NCI-H1048 (cell line): ENCODE measurements at places on chromosomes 1 and 21.

DNA sequence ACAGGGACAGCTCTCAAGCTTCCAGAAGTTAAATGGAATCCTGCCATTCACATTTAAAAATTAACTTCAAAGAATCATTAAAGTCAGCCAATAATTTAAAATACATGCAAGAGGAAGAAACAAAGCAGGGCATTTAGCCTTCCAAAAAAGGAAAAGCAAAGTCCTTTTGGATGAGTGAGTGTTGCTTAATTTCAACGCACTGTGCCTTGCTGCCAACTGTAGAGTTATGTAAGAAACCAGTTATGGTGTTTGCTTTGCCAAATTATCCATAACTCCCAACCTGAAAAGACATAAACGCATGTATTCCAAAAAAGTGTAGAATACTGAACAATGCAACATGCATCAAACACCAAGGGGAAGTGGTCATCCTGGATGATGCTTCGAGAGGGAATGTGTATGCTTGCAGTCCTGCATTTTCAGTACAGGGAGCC, 16.1 kb upstream of the KCNE1 start:
- no peak for DNase-seq

DNA sequence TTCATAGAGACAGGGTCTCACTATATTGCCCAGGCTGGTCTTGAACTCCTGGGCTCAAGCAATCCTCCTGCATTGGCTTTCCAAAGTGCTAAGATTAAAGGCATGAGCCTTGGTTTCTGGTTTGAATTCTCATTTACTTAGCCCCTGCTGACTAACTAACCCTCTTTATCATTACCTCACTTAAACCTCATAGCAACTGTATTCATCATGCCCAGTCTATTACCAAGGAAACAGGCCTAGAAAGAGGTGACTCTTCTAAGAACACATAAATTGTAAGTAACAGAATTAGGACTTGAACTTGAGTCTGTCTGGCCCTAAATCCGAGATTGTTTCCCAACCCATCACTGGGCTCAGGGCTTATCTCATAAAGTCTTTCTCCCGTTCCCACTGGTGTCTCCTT, 44.2 kb downstream of the TMEM53 start:
- DNase-seq: no peak

DNA sequence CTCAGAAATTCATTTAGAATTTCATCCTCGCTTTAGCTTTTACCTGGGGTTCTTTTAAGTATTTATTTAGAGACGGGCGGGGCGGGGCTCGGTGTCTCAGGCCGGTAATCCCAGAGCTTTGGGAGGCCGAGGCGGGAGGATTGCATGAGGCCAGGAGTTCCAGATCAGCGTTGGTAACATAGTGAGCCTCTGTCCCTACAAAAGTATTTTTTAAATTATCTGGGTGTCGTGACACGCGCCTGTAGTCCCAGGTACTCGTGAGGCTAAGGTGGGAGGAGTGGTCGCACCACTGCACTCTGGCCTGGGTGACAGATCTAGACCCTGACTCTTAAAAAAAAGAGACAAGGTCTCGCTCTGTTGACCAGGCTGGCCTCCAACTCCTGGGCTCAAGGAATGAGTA, 942 bp upstream of the RSBN1 start:
- no peak for DNase-seq

DNA sequence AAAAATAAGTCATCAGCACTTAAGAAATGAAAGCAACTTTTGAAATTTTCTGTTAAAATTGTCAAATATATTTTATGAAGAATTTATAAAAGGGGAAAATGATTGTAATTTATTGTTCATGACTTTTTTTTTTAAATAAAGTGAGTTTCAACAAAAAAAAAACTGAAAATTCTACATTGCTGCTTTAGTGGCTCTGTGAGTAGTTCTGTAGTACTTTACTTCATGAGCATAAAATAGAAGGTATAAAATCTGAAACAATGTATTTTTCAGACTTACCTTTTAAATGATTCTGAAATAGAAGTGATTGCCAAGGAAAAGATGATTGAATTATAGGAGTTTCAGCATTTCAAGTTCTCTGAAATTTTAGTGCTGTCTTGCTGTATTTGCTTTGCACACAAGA, 13.8 kb downstream of the PDIK1L start:
- no peak for DNase-seq

GRCh38 chr1:87812871-87813577, 484.3 kb downstream of the LMO4 start:
- no peak for DNase-seq

DNA sequence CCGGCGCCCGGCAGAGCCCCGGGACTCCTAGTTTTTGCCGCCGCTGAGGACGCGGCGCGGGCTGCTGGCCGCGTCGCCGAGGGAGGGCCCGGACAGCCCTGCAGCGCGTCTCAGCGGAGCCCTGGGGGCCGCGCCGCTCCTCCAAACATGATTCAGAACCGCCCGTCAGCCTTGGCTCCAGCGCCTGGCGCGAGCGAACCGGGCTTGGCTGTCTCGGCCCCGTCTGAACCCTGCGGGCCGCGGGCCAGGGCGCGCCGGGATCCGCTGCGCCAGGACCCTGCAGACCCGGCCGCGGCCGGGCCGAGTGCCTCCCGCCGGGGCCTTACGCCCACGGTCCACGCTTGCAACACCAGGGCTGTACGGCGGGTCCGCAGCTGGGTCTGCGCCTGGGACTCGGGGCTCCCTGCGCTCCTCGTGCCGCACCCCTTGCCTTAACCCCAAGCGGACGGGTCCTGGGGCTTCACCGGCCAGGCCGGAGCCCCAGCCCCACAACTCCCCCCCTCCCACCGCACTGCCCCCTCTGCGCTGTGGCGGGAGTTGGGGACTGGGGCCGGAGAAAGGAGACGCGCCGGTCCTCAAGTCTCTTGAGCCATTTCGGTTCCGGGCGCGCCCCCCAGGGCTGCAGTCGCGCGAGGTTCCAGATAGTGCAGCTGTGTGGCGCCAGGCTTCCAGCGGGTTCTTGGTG, 48.4 kb upstream of the CD34 start:
- DNase-seq: no peak

- DNase-seq: no peak
Observed at GRCh38 chr1:51669272-51669671, 52.4 kb downstream of the OSBPL9 start.

GRCh38 chr1:198726455-198726854, 87.6 kb downstream of the PTPRC start:
- DNase-seq: no peak
